ENCODE measurements at places on chromosomes 1 and 21. TPM values are rescaled to one million over a fixed set of nuclear protein-coding genes. Genes with fewer than 3 reads are reported as not detected.

The KCND3 gene
- total RNA-seq, result 17.4 TPM

The PIGC gene
- total RNA-seq, result 16.6 TPM

The SPRR1B gene
- total RNA-seq, result not detected

The OR2L8 gene
- not detected for total RNA-seq

The RIPPLY3 gene
- not detected for total RNA-seq

The SLAMF6 gene
- 0.12 TPM for total RNA-seq

The OR14I1 gene
- not detected for total RNA-seq

The CAPN9 gene
- total RNA-seq, result not detected

The RCAN3 gene
- 8.9 TPM for total RNA-seq

The PSRC1 gene
- total RNA-seq, result 0.68 TPM

The LMOD1 gene
- 13.6 TPM for total RNA-seq

The OR2L5 gene
- total RNA-seq, result not detected

The STYXL2 gene
- total RNA-seq, result 136 TPM

The ALDH4A1 gene
- 26.6 TPM for total RNA-seq

The DDR2 gene
- 25.9 TPM for total RNA-seq

The FCRL2 gene
- not detected for total RNA-seq

The UFC1 gene
- 81.7 TPM for total RNA-seq

The KAZN gene
- 3.5 TPM for total RNA-seq

The SH3D21 gene
- 0.44 TPM for total RNA-seq
